RPMI7951 (cell line): ENCODE measurements at places on chromosomes 5 and 9. TPM values are rescaled to one million over a fixed set of nuclear protein-coding genes. Genes with fewer than 3 reads are reported as not detected.

DNA sequence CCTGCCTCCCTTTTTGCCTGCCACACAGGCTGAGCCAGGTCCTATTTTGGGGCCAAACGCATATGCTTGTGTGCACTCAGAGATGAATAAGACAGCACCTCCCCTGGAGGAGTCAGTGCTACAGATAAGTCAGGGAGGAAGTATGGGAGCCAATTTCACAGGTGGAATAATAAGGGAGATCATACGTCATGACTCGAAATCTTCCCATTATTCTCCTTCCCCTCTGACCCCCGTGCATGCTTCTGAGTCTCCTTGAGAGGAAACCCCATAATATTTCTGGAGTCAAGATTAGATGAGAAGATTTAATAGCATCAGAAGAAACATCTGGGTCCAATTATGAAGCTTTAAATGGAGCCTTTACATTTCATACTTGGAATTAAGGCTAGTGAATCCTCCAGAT lies 15.1 kb upstream of the ZCCHC7 start:
- no peak for DNase-seq

GRCh38 chr5:179994583-179995323 lies 76.8 kb downstream of the RNF130 start:
- DNase-seq, result no peak

- no peak for DNase-seq
These were observed 60.1 kb upstream of the CLINT1 start for GRCh38 chr5:157918811-157919742.

DNA sequence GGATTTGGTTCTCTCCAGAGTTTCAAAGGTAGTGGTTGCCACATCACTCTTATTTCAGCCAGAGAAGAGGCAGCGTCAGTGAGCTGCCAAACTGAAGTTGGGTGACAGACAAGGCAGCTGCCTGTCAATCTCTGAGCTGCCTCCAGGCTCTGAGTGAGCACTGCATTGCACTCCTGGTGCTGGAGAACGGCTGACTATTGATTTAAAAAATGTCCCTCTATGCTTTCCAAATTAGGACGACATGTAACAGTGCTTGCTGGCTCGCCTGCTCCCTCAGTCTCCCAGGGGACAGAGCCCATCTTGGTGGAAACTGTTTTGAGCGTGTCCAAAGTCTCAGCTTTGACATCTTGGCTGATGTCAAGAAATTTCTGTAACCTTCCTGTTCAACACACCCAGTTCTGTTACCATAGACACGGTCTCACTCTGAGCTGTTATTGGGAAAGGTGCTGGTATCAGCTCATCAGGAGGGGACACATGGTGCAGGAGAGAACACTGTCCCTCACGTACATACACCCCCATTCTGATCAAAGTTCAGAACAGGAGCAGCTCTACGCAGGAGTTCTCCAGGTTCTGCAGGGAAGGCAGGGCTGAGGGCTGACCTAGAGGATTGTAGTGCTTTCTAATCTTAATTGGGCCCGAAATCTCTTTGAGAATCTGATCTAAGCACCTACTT lies 15.7 kb downstream of the PCDH12 start:
- no peak for DNase-seq

DNA sequence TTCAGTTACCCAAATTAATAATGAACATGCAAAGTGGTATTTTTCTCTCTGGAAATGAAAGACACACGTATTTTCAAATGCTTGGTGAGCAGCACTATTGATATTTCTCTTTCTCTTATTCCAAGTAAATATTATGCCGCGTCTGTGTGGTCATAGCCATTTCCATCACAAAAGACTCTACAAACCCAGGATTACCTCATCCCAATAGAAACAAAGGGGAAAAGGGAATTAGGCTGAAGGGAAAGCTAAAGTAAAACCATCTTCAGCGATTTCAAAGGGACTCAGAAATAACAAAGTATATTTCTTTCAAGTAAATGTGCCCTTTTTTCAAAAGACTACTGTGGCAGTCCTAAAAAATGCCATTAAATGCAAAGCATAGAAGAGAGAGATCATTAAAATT lies 62.0 kb upstream of the FST start:
- no peak for DNase-seq

- no peak for DNase-seq
These were observed 8.4 kb upstream of the HAND1 start for GRCh38 chr5:154486427-154486866.

- DNase-seq, result no peak
These were observed 17.2 kb downstream of the KDM3B start for GRCh38 chr5:138369706-138370105.

DNA sequence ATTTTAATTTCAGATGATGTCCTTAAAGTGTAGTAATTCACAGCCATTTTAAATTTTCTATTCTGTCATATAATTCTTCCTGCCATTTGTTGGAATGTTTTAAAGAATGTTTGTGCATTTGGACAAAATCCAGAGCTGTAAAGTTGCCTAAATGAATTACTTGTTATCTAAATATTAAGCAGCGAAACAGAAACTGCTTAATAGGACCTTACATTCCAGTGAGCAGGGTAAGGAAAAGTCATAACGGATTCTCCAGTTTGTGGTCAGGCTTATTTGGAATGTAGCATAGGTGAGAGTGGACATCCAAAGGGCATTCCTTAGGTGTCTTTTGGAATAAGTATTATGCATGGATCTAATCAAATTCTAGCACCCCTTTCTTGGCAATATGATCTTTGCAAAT lies 410.4 kb upstream of the PTPRD start:
- no peak for DNase-seq

VLDLR gene
- 10.8 and 11.5 TPM in 2 replicates for total RNA-seq

AGXT2 gene
- total RNA-seq, result not detected in 2 replicates

MLANA gene
- not detected in 2 replicates for total RNA-seq

NMUR2 gene
- not detected in 2 replicates for total RNA-seq

PCDHB9 gene
- 0.10 and 0.24 TPM in 2 replicates for total RNA-seq

TAL2 gene
- not detected in 2 replicates for total RNA-seq

MYOT gene
- not detected in 2 replicates for total RNA-seq
